Fibroblast of skin of right quadriceps (primary cell): ENCODE measurements at places on chromosomes 4 and X.

DNA sequence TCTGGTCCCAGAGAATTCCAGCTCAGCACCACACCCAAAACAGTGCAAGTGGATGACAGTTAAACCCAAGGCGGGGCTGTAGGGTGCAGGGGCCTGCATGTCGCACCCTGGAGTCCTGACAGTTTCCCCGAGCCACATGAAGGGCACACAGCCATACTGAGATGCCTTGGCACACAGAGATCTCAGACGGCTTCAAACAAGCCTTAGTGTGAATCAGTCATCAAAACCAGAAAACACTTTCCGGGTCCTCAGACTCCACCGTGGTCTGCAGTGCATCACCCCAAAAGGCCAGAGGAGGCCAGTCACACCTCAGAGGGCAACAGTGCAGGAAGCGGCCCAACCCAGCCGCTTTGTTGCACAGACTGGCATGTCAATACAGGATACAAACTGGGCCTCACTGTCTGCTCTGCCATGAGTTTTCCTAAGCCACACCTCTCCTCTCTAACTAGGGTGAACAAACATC is 64.6 kb upstream of the ENPP6 start:
- no peak for DNase-seq

DNA sequence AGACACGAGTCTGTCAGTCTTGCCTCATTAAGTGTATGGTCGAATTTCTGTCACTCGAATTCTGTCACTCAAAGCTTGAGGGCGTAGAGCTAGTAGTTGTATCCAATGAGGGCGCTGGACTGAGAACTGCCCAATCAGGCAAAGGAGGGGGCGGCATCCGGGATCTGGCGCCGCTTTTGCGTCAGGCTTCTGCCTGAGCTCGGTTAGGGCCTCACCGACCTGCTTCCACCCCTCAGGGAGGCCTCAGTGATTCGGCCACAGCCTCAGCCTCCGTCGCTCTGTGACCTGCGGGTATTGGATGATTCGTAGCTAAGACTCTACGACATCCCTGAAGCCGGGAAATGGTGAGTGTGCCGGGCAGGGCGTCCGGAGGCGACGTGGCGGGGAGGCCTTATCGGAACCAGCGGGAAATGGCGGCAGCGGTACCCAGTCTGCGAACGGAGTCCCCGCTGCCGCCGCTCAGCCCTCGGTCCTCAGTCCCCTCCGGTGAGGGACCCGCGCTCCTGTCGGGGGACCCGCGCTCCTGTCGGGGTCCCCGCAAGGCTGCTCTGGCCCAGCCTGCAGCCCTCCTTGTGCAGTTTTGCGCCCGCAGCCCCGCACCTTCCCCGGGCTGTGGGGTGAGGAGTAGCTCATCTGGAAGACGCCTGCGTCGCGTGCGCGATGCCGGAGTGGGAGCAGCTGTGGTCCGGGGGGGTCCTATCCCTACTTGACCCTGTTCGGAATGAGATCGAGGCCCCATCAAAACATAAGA is 88.3 kb downstream of the ZNF718 start:
- DNase-seq, result peak; percentile 80

GRCh38 chr4:109803924-109804571 is 2.2 kb upstream of the CFI start:
- peak; percentile 81 for DNase-seq

DNA sequence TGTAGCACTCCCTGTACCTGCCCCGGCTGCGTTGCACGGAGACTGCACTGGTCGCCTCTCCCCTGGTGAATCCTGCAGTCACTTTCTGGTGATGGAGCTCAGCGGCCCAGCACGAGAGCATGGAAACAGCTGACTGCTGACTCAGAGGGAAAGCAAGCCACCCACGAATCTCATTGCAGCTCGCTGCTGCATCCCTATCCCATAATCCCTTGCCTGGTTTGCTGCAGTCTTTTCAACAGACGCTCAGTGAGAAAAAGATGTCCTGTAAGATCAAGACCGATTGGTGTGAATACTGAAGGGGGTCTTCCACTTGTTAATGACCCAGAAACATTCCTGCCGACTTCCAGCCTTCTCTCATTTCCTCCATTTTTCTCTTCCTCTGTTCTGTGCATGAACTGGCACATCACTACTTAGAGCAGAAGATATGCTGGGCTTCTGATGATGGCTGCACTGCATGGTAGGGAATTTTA is 52.9 kb downstream of the TRIM2 start:
- peak; percentile 76 for DNase-seq

- DNase-seq, result no peak
Observed at GRCh38 chrX:38045538-38046096, 39.3 kb downstream of the SYTL5 start.

DNA sequence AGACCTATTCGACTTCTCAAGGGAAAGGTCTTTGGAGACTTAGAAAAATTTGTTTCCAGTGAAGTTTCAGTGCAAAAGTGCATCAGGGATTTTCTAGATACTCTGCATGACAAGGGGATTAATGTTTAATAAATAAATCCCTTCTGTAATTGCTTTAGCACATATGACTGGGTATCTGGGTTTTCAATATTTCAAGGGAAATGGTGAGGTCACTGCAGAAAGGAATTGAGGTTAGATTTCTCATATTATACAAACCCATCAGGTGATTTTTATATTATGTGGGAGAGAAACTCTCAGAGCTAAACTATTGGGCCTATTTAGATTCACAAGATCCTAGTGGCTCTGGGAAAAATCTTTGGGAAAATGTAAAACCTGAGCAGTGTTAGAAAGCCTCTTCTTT is 48.3 kb upstream of the SLC4A4 start:
- peak; percentile 22 for DNase-seq

DNA sequence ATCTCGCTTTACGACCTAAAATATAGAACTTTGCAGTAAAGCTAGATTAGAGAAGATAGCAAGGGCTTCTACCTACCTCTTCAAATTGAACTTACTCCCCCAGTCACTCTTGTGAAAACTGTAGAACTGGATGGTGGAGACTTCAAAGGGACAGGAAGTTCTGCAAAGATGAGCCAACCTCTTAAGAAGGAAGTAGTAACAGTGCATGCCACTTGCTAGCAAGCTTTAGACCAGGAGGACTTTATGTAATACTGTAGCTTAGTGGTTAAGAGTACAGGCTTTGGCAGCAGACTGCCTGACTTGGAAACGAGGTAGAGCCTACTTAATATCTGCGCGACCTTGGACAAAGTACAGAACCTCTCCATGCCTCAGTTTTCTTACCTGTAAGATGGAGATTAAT is 27.5 kb upstream of the VBP1 start:
- DNase-seq, result no peak

DNA sequence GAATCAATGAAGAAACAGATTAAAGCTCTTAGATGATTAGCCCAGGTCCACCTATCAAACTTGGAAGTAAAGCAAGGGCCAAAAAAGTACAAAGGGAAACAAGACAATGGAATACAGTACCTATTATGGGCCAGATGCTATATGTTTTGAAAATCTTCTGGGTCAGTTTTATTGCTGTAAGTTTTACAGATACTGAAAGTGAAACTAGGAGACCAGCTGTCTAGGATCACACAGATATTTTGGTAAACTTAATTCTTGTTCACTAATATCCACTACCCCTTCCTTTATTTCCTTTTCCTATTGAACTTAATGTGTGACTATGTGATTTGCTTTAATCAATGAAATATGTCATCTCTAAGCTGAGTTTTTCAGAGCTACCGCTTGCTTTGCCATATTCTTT is 505.4 kb upstream of the PITX2 start:
- no peak for DNase-seq
